ENCODE measurements at places on chromosomes 12 and 14.

GRCh38 chr14:55581342-55581771, 1.4 kb downstream of the KTN1 start:
- no peak for DNase-seq

DNA sequence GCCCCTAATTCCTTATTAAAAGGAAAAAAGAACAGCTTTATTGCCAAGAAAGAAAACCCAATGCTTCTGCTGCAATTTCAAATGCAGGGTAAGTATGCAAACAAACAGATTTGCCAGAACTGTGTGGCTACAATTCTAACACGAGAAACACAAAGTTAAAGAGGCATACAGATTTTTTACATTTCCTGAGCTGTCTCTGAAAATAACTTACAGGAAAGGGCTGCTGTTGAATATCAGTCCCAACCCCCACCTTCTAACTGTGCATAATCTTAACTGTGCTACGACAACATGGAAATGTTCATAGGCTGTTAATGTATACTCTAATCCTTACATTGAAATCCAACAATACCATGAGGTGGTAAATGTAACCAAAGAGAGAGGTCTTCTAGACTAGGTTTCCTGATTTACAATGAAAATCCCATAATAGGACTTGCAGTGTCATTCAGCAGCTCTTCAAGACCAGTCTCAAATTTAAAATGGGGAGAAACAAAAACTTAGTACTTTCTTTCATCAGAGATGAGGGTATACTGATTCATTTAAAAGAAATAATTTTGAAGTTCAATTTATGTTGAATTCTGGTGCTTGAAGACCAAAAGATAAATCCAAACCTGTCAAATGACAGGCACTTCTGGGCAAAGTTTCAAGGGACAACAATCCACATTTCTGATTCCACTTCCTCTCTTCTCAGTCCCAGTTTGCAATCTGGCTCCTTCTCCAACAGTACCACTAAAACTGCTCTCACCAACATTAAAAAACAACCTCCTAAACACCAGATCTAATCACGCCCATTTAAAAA, 14.4 kb downstream of the FGD6 start:
- no peak for DNase-seq

- no peak for DNase-seq
Measured at GRCh38 chr14:60242429-60242828, 6.6 kb upstream of the PPM1A start.

- no peak for DNase-seq
Measured at GRCh38 chr12:13442457-13442856, 245.9 kb downstream of the EMP1 start.

DNA sequence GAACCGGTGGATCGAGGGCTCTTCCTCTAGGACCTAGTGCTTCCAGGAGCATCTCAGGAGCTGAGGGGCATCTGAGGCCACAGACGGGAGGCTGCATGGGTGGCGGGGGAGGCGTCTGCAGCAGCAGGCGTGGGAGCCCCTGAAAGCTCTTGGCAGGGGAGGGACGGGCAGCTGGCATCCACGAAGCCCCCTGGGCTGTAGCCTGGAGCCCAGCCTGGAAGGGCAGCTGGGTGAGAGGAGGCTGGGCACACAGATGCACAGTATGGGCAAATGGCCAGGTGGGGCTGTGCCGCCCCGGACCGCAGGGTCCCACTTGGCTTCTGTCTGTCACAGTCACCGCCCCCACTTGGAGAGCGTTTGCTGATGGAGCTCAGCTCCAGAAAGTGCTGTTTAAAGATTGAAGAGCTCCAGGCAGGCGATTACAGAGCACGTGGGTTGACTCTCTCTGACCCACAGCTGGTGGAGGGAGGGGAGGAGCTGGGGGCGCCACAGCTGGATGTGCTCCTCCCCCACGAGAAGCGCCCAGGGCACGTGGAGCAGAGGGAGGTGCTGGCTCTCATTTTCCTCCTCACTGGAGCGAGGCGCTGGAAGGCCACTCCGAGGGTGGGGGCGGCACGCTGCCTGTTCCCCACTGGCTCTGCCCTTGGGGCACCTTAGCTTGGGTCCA, 155.0 kb upstream of the C14orf180 start:
- no peak for DNase-seq

DNA sequence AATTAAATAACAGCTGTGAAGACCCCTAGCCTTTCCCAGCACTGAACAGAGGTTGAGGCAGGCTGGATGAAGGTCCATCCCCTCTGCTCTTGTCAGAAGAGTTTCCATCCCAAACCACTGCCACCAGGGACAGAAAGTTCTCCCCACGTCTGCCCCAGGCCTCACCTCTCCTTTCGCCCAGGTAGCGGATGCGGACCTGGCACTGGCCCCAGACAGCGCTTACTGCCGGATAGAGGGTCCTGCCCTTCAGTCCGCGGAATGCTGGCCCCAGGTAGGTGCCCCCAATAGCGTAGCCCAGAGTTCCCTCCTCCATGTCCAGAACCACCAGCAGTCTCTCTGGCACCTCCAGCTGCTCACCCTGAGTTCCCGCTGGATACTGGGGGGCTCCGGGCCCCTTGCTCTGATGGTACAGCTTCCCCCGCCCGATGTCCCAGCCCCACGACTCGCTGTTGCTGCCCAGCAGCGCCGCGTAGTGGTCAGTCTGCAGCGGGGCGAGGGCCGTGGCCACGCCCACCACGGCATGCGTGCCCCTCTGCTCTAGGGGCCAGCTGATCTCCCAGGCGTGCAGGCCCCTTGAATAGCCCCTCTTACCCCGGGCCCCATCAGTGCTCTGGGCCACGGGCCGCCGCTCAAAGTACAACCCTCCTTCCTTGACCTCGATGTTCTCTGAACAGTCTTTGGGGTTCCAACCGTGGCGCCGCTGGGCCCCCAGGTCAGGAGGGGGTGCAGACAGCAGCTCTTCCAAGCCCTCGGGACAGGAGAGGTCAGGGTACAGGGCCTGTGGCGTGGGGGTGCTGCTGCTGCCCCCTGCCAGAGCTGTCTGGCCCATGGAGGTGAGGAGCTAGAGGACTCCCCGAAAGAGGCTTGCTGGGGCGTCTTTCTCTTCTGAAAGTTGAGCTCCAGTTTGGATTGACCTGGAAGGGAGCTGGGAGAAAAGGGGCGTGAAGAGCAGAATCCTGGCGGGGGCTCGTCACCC, 742 bp downstream of the SPSB2 start:
- peak; percentile 65 for DNase-seq

DNA sequence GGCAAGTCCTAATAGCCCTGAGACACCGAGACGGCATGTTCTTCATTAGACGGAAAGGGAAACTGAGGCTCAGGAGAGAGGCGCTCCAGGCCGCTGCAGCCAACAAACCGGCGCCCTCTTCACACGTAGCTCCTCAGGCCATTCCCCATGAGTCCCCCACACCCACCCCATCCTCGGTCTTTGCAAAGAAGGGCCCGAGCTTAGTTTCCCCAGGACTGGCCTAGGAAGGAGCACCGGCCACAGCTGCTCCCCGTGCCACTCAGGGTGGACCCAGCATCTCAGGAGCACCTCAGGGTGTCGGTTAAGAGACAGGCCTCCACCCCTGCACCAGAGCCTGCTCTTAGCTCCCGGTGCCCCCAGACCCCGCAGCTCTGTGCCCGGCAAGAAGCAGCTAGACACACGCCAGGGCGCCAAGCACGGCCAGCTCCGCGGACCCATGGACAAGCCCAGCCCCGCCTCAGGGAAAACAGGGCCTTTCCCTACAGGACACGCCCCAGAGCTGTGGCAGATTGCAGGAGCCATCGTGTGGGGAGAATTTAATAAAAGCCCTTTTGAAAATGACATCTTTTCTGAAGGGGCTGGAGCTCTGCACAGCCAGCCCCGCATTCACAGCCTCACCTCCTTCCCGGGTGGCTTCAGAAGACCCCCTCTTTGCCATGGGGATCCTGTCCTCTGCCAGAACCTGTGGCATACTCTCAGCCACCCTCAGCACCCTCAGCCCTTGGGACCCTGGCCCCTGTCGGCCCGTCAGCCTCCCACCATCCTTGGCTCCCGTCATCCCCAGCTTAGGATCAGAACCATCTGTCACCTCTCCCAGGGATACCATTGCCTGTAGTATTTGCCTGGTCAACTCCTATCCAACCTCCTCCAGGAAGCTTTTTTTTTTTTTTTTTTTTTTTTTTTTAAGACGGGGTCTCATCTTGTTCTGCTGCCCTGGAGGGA, 59.7 kb downstream of the LGMN start:
- DNase-seq = no peak

GRCh38 chr14:30211326-30211725, 283.7 kb upstream of the PRKD1 start:
- DNase-seq = no peak

DNA sequence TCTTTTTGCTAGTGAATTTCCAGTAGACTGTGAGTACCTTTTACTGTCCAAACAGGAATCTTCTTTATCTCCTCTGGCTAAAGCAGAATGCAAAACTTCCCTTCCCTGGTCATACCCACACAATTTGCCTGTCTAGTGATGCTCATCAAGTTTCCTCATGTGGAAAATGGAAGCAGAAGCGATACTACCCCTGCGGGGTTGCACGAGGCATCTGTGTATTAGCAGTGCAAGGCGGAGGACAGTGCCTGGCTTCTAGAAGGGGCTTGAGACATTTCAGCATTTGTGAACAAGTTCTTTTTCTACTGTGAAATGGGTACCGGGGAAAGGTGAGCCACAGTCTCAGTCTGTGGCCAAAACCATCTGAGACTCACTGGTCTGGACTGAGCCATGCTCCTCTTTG, 340.9 kb downstream of the AACS start:
- no peak for DNase-seq

DNA sequence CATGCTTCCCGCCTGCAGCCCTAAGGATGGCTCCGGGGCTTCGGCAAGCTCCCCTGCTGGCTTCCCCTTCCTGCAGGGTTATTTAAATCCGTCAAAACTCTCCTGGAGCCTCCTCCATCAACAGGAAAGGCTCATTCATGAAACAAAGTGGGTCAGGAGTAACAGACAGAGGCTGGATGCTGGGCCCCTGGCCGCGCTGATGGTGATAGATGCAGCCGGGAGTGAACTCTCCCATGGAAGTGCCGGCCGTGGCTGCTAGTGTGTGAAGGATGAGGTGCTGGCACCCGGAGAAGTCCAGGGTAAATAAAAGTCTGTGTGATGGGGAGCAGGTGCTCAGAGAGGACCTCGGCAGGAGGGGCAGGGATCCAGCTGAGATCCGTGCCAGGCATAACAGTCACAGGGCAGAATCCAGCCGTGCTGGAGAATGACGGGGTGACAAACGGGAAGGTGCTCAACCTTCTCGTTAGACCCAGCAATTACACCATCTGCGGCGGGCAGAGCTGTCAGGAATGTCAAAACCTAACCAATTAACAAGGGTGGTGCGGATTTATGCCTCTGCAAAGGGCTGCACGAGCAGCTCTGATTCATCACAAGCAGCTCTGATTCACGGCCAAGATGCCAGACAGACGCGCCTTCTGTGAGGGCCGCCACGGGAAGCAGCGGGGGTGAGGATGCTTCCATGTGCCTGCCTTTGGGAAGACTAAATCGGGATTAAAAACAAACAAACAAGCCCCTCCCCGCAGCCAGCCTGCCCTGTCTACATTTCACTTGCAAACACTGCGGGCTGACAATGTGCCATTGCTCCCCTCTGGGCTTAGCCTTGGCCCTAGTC, 55.6 kb downstream of the SYNE3 start:
- no peak for DNase-seq

DNA sequence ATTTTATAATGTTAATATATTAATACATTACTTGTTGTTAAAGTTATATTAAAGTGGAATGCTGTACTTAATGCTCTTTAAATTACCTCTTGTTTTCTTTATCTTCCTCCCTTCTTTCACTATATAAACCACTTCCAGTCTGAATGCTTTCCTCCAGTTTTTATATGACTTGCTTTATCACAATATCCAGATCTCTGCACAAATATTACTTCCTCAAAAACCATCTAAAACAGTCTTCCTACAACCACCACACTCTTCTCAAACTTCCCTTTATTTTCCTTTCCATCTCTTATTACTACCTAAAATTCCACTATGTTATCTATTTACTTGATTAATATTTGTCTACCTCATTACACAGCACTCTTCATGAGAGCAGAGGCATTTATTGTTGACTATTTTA, 956.6 kb downstream of the LRFN5 start:
- no peak for DNase-seq

DNA sequence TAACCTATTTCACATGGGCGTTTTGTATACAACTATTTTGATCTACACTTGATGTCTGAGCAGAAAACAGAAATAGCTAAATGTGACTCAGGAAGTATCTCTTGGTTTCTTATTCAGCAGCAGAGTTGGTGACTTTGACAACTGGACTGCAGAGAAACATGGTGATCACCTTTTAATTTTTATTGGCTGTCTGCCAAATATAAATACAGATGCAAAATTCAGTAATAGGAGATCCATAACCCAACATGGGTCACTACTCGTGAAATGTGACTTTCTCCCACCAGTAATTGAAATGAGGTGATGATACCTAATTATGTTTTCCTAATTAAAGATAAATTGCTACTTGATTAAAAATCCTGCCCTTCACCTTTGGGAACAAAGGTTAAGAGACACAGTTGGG, 487.1 kb downstream of the NELL2 start:
- DNase-seq = no peak

- no peak for DNase-seq
Measured at GRCh38 chr14:87152693-87153092, 840.3 kb downstream of the GALC start.

GRCh38 chr14:104586832-104587620, 7.5 kb downstream of the C14orf180 start:
- DNase-seq = no peak

GRCh38 chr12:94266796-94267536, 118.6 kb downstream of the PLXNC1 start:
- no peak for DNase-seq

GRCh38 chr12:44847403-44847802, 28.7 kb downstream of the NELL2 start:
- no peak for DNase-seq

DNA sequence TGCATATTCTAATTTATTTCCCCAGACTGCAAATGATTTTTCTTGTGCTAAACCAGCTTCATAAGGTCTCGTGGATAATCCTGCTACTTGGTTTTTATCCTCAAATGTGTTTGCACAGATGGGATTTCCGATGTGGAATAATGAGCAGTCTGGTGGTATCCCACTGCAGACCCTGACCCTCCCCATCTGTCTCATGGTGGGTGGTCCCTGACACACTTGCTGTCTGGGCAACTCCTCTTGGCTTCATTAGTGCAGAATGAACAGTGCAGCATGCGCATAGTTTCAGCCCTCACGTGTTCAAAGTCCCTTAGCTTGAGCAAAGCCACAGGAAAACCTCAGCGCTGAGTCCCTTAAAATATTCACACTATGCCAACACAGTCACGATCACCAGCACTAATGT, 996.5 kb downstream of the AACS start:
- no peak for DNase-seq

DNA sequence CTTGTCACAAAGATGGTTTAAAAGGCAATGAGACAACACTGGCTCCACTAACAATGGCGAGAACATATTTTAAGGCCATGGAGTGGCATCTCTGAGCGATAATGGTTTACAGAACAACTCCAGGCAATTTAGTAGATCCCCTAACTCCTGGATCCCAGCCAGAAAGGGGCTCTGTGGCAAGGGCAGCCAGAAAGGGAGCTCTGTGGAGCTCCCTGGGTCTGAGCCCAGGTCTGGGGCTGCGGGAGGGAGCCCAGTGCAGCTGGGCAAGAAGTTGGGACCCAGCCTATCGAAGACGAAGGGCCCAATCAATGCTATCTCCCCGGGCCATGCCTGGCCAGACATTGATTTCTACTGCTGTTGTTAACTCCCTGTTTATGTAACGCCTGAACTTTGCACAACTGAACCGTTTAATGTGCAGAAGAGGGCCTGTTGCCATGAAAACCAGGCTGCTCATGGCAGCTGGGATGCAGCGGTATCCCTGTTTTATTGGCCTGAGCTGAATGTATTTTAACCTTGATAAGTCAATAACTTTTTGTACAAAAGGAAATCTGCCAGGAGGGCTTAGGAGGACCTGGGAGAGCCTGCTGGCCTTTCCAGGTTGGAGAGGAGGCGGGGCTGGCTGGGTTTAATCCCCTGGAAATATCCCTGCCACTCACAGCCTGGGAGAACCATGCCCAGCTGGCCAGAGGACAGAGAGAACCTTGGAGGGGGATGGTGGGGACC, 6.7 kb upstream of the FAM222A start:
- DNase-seq = no peak

Data from activated CD8-positive, alpha-beta memory T cell treated with anti-CD3 and anti-CD28 coated beads for 48 hours (primary cell).